ENCODE measurements at places on chromosomes 2 and 18. TPM values are rescaled to one million over a fixed set of nuclear protein-coding genes. Genes with fewer than 3 reads are reported as not detected.

Gene COLEC12
- total RNA-seq, result not detected

Gene CFAP65
- total RNA-seq, result not detected

DNA sequence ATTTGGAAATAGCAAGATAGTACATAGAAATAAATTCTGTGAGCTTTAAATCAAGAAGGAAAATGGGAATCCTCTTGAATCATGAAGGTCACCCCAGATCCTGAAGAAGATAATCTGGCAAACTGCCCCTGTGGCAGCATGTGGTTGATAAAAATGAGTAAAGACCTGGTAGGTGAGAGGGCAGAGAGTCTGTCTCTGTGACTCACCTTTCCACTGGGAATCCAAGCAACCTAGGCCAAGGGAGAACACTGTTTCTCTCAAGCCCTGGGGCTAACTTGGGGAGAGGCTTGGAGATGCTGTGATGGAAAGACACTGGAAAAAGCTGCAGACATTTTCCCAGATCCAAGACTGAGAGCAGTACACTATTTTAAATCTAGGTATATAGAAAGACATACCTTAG lies 185.8 kb upstream of the CNTNAP5 start:
- no peak for DNase-seq

GRCh38 chr2:197059477-197059876 lies 133.0 kb upstream of the PGAP1 start:
- DNase-seq, result no peak

DNA sequence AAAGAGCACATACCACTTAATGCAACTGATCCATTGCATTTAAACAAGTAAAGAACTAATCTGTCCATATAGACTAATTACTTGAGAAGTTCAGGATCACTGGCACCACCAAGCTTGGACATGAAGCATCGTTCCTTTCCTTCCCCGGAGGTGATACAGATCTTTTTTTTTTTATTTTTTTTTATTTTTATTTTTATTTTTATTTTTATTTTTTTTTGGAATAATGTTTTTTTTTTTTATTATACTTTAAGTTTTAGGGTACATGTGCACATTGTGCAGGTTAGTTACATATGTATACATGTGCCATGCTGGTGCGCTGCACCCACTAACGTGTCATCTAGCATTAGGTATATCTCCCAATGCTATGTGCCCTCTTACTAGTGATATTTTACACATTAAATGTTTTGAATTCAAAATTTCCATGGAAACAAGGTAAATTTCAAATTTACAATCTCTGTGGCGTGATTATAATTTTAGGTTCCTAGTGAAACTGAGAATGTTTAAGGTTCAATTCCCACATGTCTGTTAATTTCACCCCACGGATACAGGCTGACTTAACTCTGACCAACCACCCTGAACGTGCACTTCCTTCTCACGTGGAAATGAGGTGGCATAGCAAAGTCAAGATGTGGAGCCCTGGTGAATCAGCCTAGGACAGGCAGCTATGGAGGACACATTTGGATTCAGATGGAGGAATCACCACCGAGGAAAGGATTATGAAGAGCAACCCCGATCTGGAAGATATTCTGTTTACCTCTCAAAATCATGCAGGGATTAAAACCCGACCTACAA lies 101.6 kb upstream of the THOC1 start:
- no peak for DNase-seq

DNA sequence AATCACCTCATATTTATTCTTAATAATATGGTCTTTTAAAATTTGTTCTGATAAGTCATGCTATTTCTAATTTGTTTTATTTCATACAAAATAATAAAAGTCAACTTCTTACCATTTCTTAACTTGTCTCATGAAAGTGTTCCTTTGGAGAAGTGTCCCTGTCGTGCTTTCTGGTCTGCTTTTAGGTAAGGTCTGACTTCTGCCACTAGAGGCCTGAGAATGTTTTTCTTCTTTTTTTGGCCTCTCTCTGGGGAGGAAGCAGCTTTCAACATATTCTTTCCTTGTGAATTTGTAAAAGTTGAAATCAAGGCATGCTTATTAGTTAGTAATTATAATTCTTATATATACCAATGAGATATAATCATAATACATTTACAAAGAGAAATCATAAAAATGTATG lies 39.4 kb downstream of the MAP2 start:
- no peak for DNase-seq

DNA sequence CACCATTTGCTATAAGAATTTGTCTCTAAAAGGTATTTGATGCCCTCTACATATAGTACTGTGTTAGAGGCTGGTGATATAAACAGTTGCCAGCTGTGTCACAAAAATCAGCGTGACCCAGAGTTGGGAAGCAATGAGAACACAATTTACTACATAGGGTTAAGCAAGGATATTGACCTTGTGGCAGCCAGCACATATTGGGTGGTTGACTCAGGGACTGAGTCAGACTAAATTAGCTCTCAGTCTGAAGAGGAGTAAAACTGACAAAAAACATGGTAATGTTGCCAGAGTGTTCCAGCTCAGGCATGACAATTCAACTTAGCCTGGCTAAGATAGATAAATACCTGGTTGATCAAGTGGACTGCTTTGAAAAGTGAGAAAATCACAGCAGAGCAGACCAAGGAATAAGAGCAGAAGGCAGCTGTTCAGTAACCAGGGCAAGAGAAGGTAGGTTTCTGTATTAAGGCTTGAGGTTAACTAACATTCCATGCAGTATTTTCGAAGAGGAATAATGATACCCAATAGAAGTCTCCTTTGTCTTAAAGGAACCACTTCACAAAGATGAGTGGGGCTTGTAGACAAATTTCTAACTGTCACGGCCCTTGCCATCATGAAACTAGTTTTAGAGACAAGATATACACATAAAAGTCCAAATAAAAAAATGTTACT lies 108.2 kb upstream of the ERBB4 start:
- no peak for DNase-seq

All from natural killer cell treated with Interleukin-12 subunit alpha and Interleukin-12 subunit beta and Interleukin-15 and Interleukin-18, amount 100 ng/mL, for 72 hours (primary cell).